Renal cortex interstitium (tissue), 15 donors: ENCODE measurements at places on chromosomes 5 and 9. TPM values are rescaled to one million over a fixed set of nuclear protein-coding genes. Genes with fewer than 3 reads are reported as not detected.

DNA sequence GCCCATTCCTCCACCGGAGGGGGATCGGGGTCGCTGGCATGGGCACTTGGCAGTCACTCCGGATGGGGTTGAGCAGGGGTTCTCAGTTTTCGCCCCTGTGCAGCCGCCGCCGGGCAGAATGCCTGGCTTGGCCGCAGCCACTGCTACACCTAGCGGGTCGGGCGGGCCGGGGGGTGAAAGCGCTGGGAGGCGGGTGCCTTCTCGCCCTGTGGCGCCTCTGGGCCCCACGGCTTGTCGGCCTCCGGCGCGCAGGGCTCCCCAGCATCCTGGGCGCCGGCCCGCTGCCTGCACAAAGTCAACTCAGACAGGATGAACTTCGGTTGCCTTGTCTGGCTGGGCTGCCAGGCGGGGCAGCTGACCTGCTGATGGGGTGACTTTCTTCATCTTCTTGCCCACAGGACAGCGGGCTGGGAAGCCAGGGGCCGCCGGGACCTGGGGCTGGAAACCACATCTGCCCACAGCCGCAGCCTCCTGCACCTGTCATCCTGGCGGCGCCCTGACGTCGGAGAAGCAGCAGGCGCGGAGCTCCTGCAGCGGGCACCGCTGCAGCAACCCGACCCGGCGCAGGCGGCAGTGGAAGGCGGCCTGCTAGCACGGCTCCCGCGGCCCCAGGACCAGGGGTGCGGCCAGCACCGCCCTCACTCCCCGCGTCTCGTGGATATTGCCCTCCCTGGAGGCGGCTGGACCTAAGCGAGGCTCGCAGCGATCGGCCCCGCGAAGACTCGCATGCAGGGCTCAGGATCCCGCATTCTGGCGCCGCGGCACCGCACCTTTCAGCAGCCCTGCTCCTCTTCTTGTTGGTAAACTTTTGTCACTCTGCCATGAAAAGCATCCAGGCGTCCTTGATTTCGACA, 1.3 kb upstream of the ANKRD18A start:
- DNase-seq = no peak

GRCh38 chr5:87127426-87127825, 140.3 kb upstream of the RASA1 start:
- DNase-seq = no peak

DNA sequence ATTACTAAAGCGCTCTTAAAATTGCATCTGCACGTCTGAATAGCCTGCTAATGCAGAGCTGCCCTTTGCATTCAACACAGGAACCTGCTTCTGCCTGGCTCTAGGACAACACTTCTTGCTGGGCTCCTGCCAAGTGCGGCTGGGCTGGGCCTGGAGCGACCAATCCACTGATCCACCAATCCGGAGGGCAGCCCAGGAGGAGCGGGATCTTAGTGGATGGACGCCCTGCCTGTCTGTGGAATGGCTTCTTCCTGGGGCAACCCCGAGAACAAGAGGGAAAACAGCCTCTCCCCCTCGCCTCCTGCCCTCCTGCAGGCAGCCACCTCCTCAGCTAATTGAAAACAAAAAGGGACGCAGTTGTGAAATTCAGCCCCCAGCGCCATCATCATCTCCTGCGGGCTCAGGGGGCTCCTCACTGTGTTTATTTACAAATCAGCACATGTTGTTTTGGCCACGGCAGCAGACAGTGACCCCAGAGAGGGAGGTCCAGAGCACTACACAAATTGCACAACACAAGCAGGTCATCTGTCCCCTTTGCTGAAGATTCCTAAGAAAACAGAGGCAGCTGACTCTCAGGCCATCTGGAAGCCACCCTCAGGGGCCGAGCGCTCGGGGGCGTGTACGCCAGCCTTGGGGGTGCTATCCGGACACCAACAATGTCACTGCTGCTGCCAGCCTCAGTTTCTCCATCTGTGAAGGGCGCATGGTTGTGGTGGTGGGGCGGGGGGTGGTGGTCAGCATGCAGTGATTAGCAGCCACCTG, 57.3 kb downstream of the GADD45G start:
- DNase-seq = peak; percentile 98

GRCh38 chr5:82259172-82259800, 18.9 kb downstream of the RPS23 start:
- DNase-seq = no peak

- DNase-seq = peak; percentile 59
Observed at GRCh38 chr9:121399883-121400607, 30.0 kb upstream of the STOM start.

Gene NR6A1
- polyA plus RNA-seq = 1.5 TPM

GRCh38 chr9:134947265-134947955, 29.7 kb upstream of the FCN1 start:
- no peak for DNase-seq

Gene FOXI1
- polyA plus RNA-seq = 4.9 TPM

DNA sequence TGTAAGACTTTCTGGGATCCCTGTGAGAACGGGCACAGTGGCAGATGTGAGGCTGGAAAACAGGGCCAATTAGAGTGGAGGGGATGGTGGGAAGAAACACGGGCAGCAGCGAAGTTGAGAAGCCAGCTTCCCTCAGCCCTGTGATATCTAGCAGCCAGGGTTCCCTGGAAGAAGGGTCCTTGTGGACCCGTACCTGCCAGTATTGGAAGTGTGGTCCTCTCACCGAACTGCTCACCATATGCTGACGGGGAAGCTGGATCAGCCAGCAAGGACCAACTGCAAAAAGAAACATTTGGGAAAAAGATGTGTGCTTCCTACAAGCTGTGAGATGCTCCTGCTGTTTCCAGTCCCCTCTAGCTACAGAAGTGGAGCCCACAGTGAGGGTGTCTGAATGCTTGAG, 13.6 kb downstream of the CKMT2 start:
- DNase-seq = no peak

Gene LECT2
- polyA plus RNA-seq = 2.3 TPM

Gene VAV2
- polyA plus RNA-seq = 40.4 TPM

Gene ROPN1L
- polyA plus RNA-seq = 1.1 TPM

Gene SPINK6
- not detected for polyA plus RNA-seq

- DNase-seq = peak; percentile 73
Observed at GRCh38 chr9:4762108-4762885, 21.3 kb upstream of the AK3 start.

DNA sequence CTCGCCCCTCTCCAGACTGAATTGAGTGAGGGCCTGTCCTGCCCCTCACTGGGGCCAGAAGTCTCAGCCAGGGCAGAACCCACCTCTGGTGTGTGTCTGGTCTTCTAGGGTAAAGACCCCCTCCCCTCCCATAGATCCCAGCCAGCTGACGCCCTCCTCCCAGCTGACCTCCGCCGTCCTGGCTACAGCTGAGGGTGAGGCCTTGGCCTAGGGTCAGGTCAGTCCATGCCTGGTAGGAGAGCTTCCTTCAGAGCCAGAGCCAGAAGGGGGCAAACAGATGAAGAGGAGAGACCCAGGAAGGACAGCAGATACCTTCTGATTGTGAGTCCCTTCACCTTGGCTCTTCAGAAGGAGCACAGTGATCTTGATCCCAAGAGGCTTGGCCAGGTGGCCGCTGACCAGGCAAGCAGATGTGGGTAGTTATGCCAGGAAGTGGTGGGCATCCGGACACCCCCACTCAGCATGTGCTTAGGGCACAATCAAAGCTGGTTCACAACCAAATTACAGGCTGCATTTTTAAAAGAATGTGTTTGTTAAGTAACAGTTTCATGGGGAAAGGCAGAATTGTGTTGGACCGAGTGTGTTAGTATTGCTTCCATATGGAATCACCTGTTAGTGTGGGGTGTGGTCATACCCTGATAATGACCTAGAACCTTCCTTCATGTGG, 29.9 kb downstream of the JADE2 start:
- DNase-seq = no peak

GRCh38 chr5:91296674-91297143, 86.4 kb downstream of the ARRDC3 start:
- DNase-seq = no peak

DNA sequence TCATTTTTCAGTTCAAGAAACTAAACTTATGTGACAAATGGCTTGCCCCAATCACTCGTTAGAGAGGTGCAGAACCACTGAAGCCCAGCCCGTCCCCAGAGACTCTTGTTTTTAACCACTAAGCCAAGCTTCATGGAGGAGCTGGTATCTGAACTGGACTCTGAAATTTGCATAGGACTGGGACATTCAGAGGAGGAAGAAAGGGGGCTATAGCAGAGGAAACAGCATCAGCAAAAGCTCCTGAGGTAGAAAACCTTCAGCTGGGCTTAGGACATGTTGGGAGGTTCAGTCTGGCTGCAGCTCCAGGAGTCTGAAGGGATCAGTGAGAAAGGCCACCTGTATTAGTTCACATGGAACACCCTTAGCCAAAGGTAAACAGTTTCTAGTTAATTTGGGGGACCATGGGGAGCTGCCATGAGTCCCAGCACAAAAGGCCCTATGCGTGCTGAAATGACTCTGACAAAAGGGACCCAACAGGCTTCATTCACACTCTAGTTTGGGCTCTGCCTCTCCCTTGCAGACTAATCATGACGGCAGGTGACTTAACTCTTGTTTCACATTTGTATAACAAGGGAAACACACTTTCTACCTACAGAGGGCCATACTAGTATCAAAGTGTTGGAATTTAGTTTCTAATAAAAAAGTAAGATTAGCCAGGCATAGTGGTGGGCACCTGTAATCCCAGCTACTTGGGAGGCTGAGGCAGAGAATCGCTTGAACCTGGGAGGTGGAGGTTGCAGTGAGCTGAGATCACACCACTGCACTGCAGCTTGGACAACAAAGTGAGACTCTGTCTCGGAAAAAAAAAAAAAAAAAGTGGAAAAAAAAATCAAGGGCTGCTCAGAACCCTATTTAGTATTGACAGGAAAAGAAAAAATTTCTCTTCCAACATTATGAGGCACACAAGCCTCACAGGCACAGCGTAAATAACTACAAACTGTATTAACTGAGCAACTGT, 10.2 kb downstream of the FBXO10 start:
- no peak for DNase-seq

- DNase-seq = peak; percentile 6
Observed at GRCh38 chr5:2007878-2008501, 125.3 kb upstream of the IRX4 start.

GRCh38 chr9:37342493-37342892, 80.0 kb upstream of the GRHPR start:
- no peak for DNase-seq

DNA sequence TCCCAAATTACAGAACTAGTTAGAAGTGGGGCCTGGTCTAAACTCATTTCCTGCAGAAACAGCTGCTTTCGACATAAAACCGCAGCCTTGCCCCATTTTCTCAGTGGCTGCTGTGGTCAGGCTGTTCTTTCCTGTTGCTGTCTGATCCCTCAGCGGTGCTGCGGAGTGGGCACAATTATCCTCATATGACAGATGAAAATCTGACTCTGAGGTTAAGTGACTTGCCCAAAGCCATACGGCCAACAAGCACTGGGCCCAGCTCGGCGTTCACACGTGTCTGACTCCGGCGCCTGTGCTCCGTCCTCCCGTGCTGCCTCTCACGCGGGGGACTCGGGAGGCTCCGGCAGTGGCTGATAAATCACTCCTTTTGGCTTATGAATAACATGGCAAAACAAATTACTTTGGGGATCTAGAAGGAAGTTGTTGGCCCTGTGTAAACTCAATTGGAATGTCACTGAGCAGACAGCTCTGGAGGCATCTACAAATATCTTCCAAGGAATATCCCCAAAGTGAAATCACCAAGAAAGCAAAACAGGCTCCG, 142.6 kb upstream of the LMX1B start:
- no peak for DNase-seq

Gene BICD2
- polyA plus RNA-seq = 27.0 TPM

Gene COL15A1
- 22.2 TPM for polyA plus RNA-seq

DNA sequence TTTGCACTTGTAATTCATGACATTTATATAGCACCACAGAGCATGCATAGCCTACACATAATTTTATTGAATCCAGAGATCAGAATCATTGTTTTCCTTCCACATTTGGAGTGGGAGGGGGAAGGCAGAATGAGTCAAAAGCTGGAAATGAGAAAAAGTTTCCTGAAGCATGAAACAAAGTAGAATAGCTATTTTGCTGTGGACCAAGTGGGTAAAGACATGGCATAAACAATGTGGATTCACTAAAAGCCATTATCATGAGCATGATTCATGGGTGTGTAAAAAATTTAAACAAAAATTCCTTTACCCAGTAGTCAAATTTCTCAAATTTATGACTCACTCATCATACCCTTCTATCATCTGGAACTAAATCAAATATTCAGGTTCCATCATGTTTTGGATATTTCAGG, 97.9 kb downstream of the YIPF5 start:
- DNase-seq = no peak

- no peak for DNase-seq
Observed at GRCh38 chr5:140182803-140183367, 7.9 kb downstream of the CYSTM1 start.

DNA sequence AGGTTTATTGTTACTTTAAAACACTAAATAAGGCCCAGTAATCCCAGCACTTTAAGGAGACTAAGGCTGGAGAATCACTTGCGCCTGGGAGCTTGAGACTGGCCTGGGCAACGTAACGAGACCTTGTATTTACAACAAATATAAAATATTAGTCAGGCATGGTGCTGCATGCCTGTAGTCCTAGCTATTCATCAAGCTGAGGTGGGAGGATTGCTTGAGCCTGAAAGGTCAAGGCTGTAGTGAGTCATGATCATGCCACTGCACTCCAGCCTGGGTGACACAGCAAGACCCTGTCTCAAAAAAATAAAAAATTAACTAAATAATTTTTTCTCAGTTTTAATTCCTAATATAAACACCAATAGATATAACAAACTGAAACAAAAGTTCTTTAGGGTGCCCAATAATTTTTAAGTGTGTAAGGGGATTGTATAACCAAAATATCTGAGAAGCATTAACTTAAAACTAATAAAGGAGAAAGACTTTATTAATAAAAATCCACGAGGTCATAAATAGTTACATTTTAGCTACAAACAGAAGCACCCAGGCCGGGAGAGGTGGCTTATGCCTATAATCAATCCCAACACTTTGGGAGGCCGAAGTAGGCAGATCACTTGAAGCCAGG, 32.7 kb downstream of the FAM13B start:
- no peak for DNase-seq

DNA sequence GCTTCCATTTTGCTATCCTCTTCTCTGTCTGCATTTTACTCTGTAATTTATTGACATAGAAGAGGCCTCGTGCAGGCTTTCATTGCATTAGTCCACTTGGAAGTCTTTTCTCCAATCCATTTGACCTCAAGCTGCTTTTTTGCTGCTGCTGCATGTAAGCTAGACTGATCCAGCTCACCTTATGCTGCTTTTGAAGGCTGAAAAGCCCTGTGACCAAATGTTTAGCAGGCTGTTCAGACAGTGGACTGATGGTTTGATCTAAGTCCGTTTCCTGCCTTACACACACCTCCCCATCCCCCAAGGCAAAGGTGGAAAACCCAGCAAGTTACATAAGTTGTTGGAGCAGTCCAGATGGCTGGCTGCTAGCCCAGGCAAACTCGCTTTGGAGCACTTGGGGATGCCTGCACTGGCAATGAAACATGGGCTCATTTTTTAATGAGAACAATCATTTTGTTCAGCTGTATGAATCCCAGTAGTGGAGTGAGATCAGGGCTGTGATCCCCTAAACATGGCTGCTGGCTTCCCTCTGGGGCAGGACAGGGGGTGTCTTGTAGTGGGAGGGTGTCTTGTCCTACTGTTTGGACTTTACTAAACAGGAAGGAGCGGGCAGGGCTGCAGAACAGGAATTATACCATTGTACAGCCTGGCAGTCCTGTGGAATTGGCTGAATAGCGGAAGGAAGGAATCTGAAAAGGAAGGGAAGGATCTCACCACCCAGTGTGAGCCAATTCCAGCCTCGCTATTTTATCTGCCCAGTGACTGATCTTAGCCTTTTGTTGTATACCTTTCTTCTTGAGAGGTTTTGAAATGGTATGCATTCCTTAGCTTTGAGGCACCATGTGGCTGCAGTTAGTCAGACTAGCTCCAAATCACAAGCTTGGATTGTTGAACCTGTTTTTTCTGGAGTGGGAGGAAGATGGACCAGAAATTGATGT, 212.0 kb downstream of the ARHGAP26 start:
- DNase-seq = no peak

Gene CKS2
- 68.8 TPM for polyA plus RNA-seq

- DNase-seq = no peak
Observed at GRCh38 chr5:152676196-152676595, 271.1 kb upstream of the NMUR2 start.
